NCI-H2081 (cell line): ENCODE measurements at places on chromosomes 1 and 21.

GRCh38 chr1:28160782-28161266 is 15.7 kb downstream of the PTAFR start:
- no peak for DNase-seq

DNA sequence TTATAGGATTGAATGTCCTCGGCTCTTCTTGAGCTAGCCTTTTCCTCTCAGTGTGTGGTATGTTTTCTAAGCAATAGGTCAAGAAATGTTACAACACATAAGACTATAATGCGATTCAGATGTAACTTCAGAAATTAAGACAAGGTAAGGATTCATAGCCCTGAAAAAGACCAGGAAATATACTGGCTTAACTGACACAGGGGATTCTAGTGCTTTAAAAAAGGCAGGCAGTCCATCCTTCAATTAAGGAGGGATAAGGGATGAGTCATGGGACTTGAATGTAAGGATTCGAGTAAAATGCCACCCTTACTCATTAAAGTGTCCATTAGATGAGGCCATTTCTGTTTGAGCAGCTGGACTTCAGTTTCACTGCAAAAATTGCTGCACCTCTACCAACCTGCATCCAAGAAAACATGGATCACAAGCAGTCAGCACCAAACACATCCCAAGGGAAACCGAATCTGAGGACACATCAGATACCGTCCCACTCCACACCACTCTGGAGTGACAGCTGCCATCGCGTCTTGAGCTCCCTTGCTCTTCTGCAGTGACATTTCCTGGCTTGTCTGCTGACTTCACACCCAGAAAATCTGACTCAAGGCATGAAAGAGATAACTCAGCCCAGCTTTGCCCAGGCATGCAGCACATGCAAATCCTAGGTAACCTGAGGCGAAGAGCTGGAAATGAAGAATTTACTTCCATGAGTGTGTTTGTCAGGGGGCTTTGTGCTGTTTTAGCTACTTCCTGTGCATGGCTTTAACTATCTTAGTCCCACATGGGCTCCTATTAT is 37.8 kb downstream of the NGF start:
- no peak for DNase-seq

DNA sequence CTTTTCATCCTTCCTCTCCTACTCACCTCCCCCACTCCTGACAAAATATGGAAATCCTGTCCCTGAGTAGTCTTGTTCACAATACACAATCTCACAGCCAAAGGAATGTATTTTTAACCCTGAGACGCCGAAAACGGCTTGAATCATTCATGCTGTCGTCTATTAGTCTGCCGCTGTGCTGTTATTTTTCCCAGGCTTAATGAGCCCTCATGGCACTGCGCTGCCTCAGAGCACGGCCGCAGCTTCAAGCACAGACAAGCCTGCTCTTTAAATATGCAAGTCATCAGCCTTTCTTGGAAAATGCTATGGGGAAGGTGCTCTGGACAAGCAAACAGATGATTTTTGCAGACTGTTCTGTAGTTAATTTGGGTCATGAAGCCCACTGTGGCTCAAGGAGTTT is 302.7 kb downstream of the DISC1 start:
- no peak for DNase-seq

GRCh38 chr1:162757476-162757875 is 33.0 kb upstream of the HSD17B7 start:
- DNase-seq = no peak

GRCh38 chr1:64549464-64550239 is 79.7 kb downstream of the CACHD1 start:
- no peak for DNase-seq

DNA sequence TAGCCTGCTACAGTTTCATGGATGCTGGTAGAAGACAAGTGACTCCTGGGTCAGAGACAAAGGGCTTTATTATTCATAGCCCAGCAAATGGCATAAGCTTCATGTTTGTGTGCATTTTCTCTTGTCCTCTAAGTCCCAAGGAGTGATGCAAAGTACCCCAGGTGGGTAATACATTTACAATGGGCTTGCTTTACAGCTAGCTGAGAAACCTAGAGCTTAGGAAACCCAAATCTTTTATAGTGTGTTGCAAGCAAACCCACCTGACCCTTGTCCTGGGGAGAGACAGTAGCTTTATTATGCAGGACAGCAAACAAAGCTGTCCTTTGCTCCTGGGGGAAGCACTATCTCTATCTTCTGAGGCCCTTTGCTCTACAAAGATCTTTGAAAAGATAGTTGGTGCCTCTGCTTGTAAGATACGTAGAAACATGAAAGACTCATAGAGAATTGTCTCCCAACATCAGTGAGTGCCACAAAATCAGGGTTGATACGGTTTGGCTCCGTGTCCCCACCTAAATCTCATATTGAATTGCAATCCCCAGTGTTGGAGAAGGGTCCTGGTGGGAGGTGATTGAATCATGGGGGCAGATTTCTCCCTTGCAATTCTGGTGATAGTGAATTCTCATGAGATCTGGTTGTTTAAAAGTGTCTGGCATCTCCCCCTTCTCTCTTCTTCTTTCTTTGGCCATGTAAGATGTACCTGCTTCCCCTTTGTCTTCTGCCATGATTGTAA is 315.8 kb upstream of the USP24 start:
- DNase-seq = no peak

DNA sequence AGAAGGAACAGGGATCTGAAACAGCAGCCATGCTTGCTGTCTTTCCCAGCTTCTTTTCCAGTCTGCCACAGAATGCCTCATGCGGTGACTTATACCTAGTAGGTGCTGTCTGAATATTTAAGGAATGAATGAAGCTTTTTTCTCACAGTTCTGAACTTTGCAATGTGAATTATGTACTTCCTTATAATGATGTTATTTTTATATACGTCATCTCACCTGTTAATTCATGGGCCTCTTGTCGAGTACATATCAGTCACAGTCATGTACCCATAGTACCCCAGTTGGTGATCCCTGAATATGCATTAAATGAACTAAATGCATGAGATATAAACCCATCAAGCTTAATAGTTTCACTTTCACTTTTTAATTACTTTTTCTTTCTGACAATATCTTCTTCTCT is 132.7 kb downstream of the NTNG1 start:
- no peak for DNase-seq

DNA sequence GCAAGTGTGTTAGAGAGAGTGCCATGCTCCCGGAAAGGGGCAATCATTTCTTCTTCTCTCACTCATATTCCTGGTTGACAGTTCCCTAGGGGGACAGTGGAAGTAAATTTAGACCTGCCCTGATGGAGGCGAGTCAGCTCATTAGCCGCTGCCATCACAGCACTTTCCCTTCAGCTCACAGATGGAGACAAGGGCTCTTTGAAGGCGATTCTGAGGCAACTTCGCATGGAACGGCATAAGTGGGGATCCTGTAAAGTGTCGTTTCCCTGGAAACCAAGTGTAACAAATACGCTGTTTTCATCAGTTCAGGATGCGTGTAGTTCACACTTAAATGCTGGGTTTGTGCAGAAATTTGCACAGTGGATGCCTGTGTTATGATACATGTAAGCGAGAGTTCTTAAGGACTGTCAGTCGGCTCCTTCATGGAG is 114.5 kb upstream of the TMPRSS15 start:
- no peak for DNase-seq

DNA sequence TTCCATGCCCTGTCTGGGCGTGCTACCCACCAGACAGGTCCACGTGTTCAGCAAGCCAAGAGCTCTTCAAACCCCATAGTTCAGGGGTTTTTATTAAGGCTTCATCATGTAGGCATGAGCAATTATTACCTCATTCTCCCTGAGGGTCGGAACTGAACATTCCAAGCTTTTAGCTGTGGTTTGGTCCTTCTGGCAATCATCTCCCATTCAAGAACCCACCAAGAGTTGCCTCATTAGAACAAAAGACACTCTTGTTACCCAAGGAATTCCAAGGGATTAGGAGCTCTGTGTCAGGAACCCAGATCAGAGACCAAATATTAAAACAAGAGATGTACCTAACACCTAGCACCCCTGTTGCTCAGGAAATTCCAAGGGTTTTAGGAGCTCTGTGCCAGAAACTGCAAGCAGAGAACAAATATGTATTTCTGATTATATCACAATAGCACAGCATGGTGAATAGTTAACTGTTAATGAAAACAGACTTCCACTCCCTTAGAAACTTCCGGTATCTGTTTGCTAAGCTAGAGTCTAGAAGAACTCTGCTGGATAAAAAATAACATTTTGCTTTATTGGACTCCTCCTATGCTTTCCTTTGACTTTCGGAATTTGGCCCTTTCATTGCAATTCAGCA is 201.2 kb upstream of the L1TD1 start:
- no peak for DNase-seq
